Left lung (tissue), 14 donors: ENCODE measurements at places on chromosomes 7 and 10. TPM values are rescaled to one million over a fixed set of nuclear protein-coding genes. Genes with fewer than 3 reads are reported as not detected.

- DNase-seq = peak; percentile 34
Observed at GRCh38 chr10:37269554-37270256, 144.3 kb downstream of the ANKRD30A start.

GRCh38 chr10:80658068-80658467 lies 120.4 kb downstream of the SH2D4B start:
- no peak for DNase-seq

DNA sequence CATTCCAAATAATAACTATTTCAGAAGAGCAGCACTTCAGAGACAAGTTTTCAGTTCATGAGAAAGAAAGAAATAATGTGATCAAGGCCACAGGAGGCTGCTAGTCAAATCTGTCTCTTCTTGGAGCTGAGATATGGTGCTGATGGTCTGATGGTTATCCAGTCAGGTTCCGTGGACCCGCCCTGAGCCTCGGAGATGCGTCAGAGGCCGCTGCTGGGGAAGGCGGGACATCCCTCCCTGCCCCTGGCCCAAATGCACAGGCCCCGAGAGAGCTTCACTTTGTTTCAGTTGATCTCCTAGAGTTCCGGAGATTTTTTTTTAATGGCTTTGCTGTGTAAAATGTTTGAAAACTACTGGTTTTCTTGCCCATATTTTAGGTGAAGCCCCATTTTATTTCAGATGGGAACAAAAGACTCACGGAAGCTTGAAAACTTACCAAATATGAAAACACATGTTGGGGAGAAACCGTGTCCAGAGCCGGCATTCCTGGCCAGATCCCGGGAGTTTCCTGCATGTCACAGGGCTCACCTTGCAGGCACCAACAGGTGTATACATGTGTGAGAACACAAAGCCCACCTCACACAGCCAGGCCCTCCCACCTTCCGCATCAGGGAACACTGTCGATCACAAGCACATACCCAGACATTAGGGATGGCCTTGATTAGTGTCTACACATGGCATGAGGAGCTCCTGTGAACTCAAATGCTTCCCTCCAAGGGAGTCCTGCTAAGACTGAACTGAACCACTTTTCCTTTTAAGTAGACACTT lies 499.0 kb downstream of the TCERG1L start:
- no peak for DNase-seq

DNA sequence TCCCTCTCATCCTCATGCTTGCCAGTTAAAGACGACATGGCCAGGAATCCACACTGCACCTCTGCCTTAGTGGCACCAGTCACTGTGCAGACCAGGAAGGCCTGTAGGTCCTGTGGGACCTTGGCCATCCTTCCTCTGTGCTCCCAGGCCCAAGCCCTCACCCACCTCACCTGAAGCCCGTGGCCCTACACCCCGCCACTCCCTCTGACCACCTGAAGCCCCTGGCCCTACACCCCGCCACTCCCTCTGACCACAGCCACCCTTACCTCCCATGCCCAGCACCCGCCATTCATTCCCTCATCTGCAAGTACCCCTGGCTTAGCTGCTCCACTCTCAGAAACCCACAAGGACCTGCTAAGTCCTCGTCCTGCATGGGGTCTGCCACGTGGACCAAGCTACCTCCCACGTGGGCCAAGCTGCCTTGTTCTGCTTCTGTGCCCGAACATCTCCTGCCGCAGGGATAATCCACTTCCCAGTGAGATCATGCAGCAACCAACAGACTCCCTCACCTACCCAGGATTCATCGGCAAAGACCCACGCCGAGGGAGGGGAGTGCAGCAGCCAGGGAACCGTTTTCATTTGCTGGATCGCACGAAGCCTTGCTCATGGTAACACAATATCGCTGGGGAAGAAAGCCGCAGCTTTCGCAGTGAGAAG lies 151.2 kb downstream of the TCERG1L start:
- DNase-seq = peak; percentile 53

DNA sequence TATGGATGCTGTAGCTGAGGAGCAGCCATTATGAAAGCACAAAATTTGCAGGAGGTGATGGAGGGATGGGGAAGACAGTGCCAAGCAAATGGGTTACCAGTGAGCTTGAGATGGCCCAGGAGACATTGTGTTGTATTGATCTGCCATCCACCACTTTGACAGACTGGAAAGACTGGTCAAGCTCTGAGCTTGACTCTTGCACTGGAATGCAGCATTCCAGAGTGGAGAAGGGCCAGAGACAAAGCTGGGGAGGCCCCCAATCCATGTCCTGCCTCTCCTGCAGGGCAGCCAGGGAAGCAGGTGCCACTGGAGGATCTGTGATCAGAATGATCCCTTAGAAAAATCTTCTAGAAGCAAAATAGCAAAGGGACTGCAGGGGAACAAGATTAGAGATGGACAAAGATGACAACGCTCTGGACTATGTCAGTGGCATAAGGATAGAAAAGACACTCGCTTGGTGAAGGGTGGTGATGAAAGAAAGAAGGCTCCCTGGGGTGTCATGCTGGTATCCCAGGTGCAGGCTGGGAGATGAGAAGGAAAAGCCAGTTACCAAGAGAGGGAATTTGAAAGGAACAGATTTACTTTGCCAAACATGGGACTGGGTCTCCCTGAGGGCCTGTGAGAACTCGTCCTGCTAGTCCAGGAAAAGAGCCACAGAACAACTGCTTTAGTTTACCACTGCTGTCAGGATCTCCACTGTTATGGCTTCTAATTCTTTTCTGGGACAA lies 5.0 kb downstream of the GSDME start:
- DNase-seq = no peak

DNA sequence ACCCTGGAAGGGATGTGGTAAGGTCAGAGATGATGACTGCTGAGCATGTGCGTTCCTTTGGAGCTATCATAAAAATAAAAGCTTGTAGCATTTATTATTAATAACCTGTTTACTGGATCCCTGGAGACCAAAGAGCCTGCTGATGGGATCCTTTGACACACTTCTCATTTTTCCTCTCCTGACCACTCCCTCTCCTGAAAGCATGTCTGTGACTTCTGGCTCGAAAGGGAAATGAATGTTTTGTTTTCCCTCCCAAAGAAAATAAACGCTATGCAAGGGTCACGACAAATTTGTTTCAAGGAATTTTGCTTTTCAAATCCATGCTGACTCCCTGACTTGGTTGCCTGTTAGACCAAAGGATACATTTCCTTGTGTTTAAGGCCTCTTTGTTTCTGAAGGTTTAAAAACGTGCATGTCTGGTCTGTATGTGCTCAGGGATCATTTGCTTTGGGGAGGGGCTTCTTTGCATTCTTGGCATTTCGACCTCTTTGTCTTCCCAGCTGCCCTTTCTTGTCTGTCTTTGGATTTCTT lies 185.1 kb upstream of the AGK start:
- DNase-seq = no peak

GRCh38 chr7:151038951-151039849 lies 9.1 kb upstream of the ASIC3 start:
- DNase-seq = peak; percentile 85

GRCh38 chr7:77309714-77310220 lies 106.4 kb downstream of the GSAP start:
- DNase-seq = no peak

- no peak for DNase-seq
Observed at GRCh38 chr7:2069472-2069860, 163.3 kb downstream of the MAD1L1 start.

ATRNL1 gene
- polyA plus RNA-seq = 6.2 TPM

CPA5 gene
- 0.96 TPM for polyA plus RNA-seq

MCM10 gene
- 9.3 TPM for polyA plus RNA-seq

AKR1C4 gene
- not detected for polyA plus RNA-seq
